Peyer's patch (tissue), 4 donors: ENCODE measurements at places on chromosomes 2 and 18. TPM values are rescaled to one million over a fixed set of nuclear protein-coding genes. Genes with fewer than 3 reads are reported as not detected.

The ANKRD62 gene
- not detected for total RNA-seq

The CFAP221 gene
- 6.6 TPM for total RNA-seq

The FHOD3 gene
- 0.53 TPM for total RNA-seq

DNA sequence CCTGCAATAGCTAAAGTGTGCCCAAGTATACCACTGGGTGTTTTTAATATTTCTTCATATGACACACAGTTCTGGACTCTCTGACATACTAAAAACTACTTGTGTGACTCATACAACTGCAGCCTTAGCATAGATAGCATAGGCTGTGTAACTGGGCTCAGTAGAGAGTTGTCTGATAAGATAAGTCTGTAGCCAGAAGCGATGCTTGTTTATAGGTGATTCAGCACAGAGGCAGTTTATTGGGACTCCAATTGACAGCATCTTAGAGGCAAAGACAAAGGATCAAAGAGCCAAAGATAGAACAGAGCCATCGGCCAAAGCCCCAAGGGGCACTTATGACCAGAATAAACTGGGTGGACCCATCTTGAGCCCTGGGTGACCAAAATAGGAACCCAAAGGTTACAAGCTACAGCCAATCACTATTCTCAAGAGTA lies 42.3 kb downstream of the AAK1 start:
- no peak for DNase-seq

DNA sequence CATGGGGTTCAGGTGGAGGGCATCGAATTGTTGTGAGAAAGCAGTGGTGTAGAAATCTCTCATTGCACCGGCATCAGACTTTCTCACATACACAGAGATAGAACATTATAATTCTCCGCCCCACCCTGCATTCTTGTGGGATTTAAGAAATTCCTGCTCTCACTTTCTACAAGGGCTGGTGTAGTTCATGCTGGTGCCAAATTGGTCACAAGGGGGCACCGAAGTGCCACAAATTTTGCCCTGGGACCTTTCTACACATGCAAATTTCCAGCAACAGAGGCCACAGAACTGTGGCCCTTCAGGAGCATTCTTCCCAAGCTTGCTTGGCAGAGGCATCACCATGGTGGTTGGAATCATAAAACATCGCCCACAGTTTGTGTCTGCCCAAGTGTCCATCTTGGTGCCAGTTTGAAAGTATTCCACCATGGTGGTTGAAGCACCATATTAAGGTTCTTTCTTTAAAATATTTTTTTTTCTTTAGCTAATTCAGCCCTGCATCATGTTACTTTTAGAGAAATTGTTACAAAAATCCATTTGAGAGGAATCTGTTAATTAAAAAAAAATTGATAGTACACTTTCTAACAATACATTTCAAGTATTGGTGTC lies 521.2 kb upstream of the FANCL start:
- peak; percentile 19 for DNase-seq

GRCh38 chr2:173161040-173161439 lies 85.4 kb downstream of the MAP3K20 start:
- no peak for DNase-seq

DNA sequence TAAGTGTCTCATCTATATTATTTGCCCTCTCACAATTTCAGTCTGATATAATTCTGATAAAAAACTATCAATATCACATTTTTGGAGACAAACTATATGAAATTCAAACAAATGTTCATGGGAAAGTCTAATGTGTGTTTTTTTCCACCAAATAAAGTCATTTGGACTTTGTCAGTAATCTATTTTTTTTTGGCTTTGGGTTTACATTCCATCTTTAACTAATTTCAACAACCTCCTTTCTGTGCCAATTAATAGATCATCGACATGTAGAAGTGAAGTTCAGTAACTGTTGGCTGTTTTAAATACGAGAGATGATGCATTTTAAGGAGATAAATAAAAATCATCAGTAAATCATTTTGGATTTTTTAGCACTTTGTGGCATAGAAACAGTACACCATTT lies 1623.0 kb upstream of the ACVR2A start:
- DNase-seq, result no peak

- DNase-seq, result no peak
These were observed 247.8 kb downstream of the GBX2 start for GRCh38 chr2:235920216-235920865.

DNA sequence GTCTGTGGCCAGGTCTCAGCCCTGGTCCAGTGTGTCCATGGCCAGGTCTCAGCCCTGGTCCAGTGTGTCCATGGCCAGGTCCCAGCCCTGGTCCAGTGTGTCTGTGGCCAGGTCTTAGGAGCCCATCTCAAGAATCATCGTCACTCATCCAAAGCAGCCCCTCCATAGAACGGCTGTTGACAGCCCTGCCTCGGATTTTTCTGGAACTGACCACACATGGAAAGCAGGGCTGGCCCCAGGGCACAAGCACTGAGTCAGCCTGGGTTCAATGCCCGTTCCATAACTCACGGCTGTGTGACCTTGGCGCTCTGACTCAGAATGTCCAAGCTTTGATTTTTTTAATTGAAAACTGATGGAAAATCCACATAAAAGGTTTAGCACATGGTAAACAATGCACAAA lies 59.9 kb upstream of the SNTG2 start:
- DNase-seq, result no peak

GRCh38 chr2:37872192-37872750 lies 52.8 kb upstream of the RMDN2 start:
- DNase-seq, result no peak

DNA sequence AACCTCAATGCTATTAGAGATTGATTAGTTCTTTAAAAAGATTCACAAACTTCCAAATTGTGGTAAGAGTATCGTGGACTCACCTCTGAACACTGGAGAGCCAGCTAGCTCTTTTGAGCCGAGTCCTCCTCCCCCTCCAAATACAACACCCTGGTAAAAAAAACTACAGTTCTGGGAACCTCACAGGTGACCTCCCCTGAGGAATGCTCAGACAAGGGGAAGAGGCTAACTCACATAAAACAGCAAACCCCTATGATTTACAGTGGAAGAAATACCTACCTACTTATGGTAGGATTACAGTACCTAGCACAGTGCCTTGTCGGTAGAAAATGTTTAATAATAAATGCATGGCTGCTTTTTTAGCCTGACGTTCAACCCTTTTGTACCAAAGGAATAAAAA lies 8.4 kb downstream of the ZNF24 start:
- DNase-seq, result no peak

DNA sequence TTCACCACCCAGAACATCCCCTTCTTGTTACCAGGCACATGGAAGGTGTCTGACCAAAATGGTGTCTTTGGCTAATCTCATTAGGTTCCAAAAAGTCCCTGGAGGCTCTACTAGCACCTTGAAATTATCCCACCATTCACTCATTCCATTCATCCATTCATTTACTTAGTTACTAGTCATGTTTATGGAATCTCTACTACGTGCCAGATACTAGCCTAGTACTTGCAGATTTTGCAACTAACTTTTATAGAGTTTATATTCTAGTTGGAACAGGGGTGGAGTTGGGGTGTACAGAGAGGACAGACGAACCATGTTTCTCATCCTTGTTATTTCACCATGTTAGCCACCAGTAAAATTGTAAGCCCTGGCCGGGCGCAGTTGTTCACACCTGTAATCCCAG lies 4.0 kb upstream of the NOP58 start:
- no peak for DNase-seq

DNA sequence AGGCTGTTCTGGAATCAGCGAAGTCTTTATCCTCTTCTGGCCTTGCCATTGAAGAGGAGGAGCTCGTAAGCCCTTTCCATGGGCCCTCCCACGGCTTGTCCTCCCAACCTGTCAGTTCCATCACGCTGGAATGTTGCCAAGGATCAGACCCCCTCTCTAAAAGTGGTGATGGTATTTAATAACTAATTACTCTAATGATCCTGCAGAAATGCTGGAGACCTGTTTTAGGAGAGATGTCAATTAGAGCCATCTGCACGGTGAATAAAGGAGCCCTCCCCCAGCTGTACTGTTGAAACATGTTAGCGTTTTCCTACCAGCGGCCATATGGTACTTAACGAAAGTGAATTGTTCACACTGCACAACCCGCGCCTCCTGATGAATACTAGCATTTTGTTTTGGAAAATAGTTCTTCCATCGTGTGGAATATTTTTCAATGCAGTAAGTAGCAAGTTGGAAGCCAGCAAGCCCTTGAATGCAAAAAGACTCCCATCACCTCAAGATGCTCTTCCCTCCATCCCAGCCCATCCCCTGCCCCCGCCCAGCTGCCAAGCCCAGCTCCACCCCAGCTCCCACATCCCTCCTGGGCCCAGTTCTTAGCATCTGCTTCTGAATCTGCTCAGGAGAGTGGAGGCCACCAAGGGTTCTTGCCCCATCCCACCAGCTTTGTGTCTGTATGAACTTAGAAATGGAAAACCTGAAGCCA lies 145.4 kb downstream of the KLHL29 start:
- DNase-seq, result no peak

- DNase-seq, result no peak
These were observed 113.8 kb upstream of the EPAS1 start for GRCh38 chr2:46183426-46183825.

- DNase-seq, result no peak
These were observed 511 bp downstream of the MATN3 start for GRCh38 chr2:20012032-20012281.

DNA sequence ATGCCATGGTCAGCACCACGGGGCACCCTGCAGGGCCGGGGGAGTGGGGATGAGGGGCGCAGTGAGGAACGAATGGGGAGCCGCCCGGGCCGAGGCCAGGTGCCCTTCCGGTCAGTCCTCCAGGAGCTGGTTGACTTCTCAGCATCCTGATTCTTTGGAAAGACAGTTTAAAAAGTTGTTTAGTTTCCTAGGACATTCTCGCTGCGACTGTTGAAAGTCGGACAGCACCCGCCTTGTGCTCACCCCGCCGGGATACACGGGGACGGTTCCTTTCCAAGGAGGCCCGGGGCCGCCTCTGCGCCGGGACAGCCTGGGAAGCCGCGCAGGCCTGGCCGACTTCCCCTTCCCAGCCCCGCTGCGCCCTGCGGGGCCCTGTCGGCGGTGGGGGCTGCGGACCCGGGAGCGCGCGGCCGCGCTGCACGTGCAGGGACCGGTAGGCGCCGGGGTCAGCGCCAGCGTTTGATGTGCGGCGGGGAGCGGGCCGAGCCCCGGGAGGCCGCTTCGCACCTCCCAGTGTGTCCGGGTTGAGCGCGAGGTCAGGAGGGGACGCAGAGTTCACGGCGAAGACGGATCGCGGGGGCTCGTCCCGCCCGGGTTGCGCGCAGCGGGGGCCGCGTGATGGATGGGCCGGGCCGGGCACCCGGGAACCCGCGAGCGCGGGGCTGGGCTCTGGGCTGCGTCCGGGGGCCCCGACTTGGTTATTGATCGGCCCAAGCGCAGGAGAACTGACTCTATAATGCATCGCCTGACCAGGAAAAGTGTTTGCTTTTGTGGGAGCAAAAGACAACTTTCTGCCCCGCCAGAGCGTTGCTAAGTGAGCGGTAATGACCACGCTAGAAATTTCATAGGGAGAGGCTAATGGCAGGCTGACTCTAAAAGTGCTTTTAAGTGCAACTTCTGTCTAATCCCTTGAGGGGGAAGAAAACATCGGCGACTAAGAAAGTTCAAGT lies 28.0 kb upstream of the SMIM21 start:
- DNase-seq, result no peak

- DNase-seq, result no peak
These were observed 20.3 kb downstream of the STRADB start for GRCh38 chr2:201471732-201472393.

GRCh38 chr2:181130686-181131085 lies 150.3 kb downstream of the UBE2E3 start:
- DNase-seq, result no peak

GRCh38 chr2:127404466-127405254 lies 13.6 kb upstream of the PROC start:
- DNase-seq, result no peak

DNA sequence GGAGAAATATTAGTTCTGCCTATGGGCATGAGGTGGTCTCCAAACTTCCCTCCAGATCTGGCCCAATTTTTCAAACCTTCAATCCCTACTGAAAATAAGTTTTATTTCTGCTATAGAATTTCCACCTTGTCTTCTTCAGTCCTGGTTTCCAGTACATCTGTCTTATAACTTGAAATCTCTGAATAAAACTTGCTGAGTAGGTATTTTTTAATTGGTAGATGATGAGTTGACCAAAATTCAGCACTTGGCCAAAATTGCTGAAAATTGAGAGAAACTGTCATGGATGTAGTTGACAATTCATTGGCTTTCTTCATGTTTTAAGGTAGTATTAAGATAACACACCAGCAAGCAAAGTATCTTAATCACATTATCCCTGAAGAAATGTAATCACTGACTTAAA lies 206.2 kb downstream of the PARD3B start:
- no peak for DNase-seq

DNA sequence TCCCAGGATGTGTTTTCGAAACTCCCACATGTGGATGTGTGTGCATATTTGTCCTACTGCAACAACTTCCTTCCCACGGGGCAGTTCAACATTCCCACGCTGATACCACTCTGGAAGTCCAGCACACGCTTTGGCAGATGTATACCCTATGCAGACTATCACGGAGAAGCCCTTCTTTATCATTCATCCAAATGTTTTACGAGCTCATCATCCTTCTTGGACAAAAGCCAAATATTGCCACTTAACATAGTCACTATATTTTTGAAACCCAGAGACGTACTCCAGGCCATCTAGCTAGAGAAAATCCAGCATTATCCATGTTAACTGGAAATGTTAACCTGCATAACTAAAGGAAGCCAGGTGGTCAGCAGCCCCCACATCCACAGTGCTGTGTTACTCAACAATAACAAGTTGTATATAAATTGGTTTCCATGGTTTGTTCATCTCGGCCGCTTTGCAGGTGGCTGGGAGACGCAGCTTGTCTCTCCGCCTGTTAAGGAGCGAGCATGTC lies 131.5 kb downstream of the ZNF532 start:
- no peak for DNase-seq
